ENCODE measurements at places on chromosomes 6 and 20.

- DNase-seq: no peak
These were observed 6.9 kb upstream of the SIRPB1 start for GRCh38 chr20:1626528-1627199.

DNA sequence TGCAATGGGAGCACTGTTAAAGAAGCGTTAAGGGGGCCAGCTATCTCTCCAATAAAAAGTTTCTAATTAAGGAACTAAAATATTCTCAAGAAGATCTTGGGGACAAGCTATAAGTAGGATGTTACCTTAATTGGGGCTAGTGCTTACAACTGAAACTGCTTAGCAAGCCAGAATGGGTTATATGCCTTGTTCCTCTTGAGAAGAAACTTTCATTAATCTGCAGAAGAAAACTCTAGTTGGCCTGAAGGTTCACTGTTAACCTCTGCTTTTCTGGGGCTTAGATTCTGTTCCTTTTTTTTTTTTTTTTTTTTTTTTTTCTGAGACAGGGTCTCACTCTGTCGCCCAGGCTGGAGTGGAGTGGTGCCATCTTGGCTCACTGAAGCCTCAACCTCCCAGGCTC is 82.2 kb downstream of the BACH2 start:
- DNase-seq: no peak

DNA sequence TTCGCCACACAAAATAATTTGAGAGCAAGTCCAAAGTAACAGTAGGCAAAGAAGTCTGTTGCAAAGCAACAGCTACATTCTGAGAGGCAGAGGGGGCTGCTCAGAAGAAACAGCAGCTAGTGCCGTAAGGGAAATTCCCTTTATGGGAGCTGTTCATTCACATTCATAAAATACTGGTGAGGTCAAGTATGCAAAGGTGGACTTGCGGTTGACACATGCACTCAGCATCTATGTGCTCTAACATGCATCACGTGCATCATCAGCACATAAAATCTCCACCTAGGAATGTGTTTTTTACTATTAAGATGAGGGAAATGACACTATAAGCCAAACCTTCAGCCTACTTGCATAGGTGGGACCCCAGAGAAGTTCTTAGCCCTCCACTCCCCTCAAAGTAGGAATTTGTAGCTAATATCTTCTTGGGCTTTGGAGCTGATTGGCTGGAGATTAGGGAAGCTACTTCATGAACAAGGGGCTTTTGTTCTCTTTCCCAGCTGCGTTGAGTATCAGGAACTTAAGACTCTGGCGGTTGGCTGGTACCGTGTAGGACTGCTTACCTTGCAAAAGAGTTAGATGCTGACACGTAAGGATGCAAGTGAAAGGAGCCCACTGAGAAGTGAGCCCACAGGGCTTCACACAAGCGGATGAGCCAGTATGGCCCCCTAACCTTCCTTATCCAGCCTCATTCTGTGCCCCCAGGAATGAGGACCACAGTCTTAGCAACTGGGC is 12.4 kb downstream of the CST3 start:
- no peak for DNase-seq

GRCh38 chr20:49433333-49433732 is 49.1 kb downstream of the KCNB1 start:
- no peak for DNase-seq

DNA sequence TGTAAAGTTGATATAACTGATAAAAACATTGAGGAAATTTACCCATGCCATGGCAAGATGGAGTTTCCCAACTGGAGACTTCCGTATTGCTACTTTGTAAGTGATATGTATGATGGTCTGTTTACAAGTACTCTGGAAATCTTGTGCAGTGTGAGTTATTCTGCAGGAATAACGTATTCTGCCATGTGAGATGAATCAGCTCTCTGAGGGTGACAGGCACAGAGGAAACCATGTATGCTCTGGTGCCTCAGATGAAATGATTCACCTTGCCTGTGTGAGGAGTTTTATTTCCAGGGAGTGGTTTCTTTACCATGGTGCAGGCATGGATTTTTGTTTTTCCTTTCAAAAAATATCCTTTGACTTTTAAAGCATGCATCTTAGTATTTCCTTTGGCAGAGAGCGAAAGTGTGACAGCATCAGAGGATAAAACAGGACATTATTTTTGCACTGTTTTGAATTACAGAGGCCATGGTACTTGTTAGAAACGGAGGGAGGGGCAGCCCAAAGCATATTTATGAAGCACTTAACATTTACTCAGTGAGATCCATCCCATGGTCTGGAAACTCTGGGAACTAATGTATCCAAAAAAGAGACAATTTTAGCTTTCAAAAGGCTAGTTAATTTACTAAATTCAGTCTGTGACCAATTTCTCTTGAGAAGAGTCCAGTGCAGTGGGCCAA is 36.0 kb upstream of the MTRF1L start:
- no peak for DNase-seq

- no peak for DNase-seq
These were observed 34.7 kb upstream of the IGF2R start for GRCh38 chr6:159934181-159934580.

- DNase-seq: no peak
These were observed 54.8 kb upstream of the MBOAT1 start for GRCh38 chr6:20266851-20267608.

GRCh38 chr20:61977419-61977786 is 88.3 kb downstream of the TAF4 start:
- DNase-seq: no peak

- no peak for DNase-seq
These were observed 285.6 kb downstream of the SAMD5 start for GRCh38 chr6:147793871-147794643.

GRCh38 chr6:14816116-14816859 is 429.6 kb upstream of the JARID2 start:
- DNase-seq: no peak

DNA sequence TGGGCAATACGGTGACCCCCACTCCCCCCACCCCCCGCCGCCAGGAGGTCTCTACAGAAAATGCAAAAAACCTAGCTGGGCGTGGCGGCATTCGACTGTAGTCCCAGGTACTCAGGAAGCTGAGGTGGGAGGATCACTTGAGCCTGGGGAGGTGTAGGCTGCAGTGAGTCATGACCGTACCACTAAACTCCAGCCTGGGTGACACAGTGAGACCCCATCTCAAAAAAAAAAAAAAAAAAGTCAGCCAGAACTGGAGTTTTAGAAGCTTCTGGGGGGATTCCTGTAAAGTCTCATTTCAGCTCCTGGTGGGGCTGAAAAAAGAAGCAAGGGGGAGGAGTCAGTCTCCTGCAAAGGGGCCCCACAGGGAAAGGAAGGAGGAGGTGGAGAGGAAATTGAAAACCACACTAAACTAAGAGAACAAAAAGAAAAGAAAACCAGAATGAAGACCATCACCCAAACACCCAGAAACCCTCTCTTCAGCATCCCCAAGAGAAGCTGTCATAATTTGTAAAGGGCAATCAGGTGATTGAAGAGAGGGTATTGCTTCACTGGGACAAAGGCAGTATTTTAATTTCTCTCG is 50.4 kb downstream of the NOL4L start:
- no peak for DNase-seq

DNA sequence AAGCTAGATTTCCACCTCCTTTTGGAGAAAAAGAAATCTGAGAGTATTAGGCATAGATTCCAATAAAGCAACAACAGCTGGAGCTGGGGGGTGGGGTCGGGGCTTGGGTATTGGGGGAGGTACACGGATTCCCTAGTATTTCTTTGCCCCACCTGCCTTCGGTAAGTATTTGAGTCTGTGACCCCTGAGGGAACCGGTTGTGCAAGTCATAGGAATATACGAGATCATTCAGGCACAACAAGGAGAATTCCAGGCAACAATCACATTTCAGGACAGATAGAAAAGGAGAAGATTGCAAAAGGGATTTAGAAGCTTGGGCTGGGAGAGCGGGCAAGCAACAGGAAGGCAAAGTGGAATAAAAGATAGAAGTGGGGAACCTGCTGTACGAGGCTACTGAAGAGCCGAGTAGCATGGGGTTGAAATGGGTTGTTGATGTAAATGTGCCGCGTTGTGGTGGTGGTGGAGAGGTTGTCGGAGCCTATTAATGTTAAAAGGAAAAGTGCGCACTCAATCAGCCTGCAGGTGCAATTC is 148.9 kb downstream of the BCAS1 start:
- no peak for DNase-seq

- no peak for DNase-seq
These were observed 31.8 kb downstream of the CNKSR3 start for GRCh38 chr6:154478701-154479060.
